ENCODE measurements at places on chromosomes 5 and 9.

- DNase-seq, result no peak
Measured at GRCh38 chr9:90967145-90967538, 165.5 kb downstream of the SYK start.

DNA sequence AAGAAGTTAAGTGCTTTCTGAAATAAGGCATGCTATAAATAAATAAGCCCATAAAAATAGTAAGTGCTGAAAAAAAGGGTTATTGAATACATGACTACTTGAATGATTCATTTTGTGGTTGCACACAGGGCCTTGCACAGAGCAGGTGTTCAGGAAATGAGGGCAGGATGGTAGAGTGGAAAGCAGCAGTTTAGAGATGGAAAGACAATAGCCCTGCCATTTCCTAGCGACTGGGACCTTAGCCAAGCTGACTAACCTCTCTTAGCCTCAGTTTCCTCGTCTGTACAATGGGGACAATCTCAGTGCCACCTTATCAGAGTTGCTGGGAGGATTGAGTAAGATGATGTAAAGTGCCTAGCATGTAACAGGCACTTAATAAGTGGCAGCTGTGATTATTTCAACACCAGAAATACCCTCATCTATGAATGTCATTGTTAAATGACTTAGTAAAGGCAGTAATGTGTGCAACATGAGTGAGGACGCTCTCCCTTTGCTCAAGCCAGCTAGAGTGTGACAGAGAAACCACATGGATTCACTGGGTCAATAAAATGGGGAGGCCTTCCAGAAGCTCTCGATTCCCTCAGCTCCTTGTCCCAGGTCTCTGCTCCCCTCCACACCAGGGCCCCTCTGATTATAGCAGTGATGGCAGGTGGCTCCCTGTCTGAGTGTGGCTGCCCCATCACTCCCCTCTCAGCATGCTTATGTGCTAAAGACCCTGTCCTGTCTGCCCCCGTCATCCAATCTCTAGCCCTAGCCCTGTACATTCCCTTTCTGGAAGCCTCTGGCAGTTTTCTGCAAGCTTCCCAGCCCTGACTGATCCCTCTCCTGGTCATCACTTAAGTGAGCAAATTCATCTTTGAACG is 16.0 kb upstream of the PHF19 start:
- peak; percentile 64 for DNase-seq

DNA sequence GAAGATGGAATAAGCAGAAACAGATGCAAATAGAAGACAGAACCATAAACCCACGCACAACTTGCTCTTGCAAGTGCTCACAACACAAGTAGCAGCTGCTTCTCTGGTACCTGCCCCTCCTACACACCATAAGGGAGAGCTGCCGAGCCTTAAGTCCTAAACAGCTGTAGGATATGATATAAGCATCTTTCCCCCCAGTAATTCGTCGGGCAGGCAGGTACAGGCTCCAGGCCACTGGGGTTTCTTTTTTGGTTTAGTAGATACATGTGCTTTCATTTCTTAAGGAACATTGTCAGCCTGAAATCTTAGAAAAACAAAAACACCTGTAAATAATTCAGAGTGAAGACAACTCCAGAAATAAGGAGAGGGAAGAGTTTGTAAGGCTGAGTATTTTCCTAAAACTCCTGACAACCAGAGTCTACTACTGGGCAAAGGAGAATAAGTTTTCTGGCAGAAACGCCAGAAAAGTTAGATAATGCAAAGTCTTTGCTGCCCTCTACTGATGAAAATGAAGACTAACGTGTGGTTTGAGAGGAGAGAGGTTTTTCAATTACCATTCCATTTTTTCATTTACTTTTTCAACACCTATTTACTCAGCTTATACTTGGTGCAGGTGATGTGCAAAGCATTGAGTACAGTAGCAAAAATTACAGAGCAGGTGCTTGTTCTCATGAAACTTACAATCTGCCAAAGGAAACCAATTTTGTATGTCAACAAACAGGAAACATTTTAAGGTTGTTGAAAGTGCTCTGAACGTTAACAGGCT is 20.1 kb upstream of the TCERG1 start:
- no peak for DNase-seq

- no peak for DNase-seq
Measured at GRCh38 chr9:72440992-72441847, 76.2 kb upstream of the ZFAND5 start.

DNA sequence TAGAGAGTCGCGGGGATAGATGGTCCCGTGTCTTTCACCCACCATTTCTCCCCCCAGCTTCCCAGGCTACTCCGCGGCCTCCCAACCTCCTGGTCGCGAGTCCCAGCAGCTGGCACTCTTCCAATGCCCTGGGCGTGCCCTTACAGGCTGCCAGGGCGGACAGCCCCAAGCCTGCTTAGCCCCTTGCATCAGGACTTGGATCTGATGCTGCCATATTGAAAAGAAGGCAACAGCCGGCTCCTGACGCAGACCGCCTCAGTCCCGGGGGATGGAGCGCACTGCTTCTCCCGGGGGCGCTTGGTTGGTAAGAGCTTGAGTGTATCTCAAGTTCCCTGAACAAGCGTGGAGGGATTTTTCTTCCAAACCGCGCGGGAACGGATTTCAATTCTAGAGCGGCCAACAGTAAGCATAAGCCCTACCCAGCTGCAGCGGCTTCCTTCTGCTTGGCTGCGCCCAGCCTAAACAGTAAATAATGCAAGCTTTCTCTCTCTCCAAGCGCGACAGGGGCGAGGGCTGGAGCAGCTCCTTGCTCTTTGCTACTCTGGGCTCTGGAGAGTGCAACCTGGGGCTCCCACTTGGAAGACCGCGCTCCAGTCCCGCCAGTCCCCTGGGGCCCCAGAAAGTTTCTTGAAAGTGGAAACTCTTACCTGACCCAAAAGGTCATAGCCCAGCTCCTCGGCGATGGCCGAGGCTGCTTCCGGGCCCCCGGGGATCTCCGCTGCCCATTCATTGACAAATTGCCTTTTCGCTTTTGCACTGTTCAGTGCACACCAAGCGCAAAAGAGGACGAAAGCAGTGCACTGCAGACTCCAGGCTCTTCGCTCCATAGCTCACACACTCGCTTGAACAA is 607 bp downstream of the PCSK1 start:
- DNase-seq, result no peak

DNA sequence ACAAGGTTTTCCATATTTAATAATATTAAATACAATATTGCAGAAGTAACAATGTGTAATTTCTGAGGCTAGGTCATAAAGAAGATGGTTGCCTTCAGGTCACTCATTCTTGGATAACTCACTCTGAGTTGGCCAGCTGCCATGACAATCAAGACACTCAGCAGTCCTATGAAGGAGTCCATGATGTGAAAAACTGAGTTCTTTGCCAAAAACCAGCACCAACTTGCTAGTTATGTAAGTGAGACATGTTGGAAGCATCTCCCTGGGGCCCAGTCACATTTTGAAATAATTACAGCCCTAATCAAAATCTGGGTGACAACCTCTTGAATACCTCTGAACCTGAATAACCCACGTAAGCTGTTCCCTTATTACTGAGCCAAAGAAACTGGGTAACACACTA is 453.2 kb downstream of the CDH18 start:
- DNase-seq, result no peak

GRCh38 chr9:36817160-36817834 is 216.8 kb downstream of the PAX5 start:
- DNase-seq, result no peak

- no peak for DNase-seq
Measured at GRCh38 chr5:149432376-149432775, 53.3 kb upstream of the IL17B start.

- no peak for DNase-seq
Measured at GRCh38 chr9:87119328-87119881, 172.1 kb upstream of the GAS1 start.

DNA sequence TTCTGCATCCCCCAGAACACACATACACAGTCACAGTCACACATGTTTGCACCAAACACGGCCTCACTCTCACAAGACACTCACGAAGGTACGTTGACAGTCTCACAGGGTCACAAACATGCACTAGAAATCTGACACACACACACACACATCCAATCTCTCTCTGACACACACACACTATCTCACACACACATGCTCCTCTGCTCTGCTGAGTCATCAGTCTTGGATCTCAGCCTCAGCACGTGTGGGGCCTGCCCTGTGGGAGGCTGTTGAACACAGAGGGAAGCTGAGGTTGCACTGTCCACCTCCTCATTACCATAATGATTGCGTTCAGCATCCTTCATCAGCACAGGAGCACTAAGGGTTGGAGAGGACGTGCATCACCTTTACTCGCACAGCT is 188.8 kb downstream of the MTRR start:
- no peak for DNase-seq

- DNase-seq, result no peak
Measured at GRCh38 chr9:18297056-18297841, 176.7 kb upstream of the ADAMTSL1 start.

- DNase-seq, result no peak
Measured at GRCh38 chr9:108913391-108913790, 20.5 kb downstream of the ELP1 start.

GRCh38 chr5:123344816-123345426 is 78.3 kb downstream of the CEP120 start:
- no peak for DNase-seq

DNA sequence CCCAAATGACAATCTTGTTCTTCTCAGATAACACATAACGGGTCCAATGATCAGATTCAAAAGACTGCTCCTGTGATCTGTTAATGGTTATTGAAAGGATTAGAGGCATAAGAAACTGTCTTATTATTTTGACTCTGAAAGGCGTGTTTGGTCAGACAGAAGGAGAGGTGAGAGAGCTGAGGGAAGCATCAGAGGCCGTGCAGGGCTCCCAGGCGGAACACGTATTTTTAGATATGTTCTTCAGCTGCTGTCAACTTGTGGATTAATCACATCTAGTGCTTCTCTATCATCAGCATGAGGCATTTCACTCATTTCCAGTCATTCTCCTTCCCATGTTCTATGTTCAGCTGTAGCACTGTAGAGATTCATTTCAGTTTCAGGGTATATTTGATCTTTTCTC is 199.8 kb downstream of the MAPKAP1 start:
- no peak for DNase-seq

GRCh38 chr5:135186662-135187522 is 152.9 kb upstream of the PITX1 start:
- no peak for DNase-seq

- DNase-seq, result no peak
Measured at GRCh38 chr5:76742583-76742982, 26.7 kb downstream of the F2R start.

DNA sequence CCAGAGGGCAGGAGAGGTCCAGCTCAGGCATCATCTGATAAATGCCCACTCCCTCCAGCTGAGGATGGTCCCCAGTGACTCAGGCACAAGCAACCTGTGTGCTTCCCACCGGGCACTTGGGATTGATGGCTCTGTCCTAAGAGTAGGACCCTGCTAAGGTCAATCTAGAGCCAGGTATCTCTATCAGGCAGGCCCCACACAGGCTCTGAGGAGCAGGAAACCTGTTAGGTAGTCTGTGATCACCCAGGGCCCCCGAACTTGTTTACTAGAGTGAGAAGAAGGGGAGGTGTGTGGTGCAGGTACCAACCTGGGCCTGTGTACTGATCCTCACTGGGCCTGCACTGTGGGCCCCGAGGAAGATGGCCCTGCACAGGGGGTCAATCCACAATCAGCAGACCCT is 119.6 kb upstream of the FSTL4 start:
- no peak for DNase-seq

- no peak for DNase-seq
Measured at GRCh38 chr9:107127608-107128007, 155.5 kb upstream of the RAD23B start.

DNA sequence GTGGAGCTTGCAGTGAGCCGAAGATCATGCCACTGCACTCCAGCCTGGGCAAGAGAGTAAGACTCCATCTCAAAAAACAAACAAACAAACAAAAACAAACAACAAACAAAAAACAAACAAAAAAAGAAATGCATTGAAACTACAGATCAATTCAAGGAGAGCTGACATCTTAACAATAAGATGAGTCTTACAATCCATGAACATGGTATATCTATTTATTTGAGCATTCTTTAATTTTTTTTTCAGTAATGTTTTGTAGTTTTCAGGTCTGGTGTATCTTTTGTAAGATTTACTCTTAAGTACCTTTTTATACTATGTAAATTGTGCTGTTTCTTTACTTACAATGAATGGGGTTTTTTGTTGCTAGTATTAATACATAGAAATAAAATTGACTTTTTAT is 140.1 kb upstream of the DAPK1 start:
- DNase-seq, result no peak

DNA sequence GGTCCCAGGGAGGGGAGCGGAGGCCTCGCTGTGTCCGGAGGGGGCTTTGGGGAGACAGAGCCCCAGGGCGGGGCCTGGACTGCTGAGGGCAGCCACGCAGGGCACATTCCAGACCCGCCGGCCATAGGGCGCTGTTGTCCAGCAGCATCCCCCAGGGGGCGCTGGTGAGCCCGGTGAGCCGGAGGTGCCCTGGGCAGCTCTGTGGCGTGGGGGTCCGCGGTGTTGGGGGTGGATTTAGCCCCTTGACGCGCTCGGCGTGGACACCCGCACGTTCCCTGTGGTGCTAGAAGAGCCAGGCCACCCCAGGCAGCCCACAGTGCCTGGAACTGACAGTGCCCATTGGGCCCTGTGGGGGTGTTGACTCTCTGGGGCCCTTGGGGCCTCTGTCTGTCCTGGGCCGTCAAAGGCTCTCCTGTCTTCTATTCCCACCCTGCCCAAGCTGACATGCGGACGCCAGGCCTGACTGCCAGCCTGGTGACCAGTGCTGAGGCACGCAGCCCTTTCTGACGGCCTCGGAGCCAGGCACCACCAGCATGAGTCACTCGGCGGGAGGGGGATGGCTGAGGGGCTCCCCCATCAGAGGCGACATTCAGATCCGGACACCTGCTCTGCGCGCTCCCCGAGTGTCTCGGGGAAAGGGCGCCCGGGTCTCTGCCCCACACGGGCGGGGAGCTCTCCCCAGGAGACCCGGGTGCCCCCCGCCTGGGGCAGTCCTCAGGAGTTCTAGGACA is 23.9 kb downstream of the TPPP start:
- DNase-seq, result peak; percentile 9
